ENCODE measurements at places on chromosomes 1 and 21.
A peak's percentile ranks its signal among the peaks of the same experiment; 100 is the strongest.

- no peak for DNase-seq
These were observed 2.9 kb upstream of the PIGR start for GRCh38 chr1:206949208-206949607.

DNA sequence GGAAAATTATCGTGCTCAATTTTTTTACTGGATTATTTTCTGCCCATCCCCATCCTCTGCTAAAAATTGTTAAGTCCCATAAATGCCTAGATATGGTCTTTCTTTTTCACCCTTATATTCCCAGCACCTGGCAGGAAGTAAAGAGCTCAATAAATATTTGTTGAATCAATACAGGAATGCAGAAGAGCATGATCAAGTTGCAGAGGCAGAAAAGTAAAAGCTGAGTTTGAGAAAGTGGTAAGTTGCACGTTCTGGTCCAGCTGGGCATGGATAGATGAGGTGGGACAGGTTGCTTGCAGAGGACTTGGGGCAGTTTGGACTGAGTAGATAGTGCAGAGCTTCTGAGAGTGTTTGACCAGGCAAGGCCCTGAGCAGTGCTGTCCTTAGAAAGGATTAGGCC lies 40.1 kb downstream of the ZNF281 start:
- DNase-seq, result no peak

- DNase-seq, result no peak
These were observed 80.7 kb downstream of the NID1 start for GRCh38 chr1:235984041-235984825.

- DNase-seq, result peak; percentile 49
These were observed 5.5 kb upstream of the ILDR2 start for GRCh38 chr1:166980818-166981217.

GRCh38 chr1:67869233-67869632 lies 36.0 kb upstream of the GNG12 start:
- no peak for DNase-seq

- no peak for DNase-seq
These were observed 677 bp downstream of the PRKAA2 start for GRCh38 chr1:56645677-56646305.

- no peak for DNase-seq
These were observed 80.3 kb upstream of the ETS2 start for GRCh38 chr21:38725196-38726157.

DNA sequence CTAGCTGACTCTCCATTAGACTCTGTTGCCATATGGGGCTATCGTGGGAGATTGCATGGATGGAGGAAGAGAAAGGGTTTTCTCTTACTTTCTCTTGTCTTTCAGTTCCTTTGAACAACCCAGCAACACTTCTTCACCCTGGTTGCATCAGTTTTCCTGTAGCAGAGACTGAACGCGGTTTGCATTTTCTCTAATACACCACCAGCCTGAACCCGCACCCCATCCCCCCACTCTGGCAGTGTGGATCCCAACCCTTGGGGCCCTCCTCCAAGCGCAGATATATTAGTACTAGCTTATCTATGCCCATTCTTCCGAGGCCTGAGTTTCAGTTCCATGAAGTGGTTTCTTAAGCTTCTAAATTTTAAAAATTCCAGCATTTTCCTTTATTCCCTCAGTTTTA lies 12.6 kb downstream of the DR1 start:
- no peak for DNase-seq

- no peak for DNase-seq
These were observed 32.9 kb downstream of the COL11A1 start for GRCh38 chr1:103075316-103076000.

DNA sequence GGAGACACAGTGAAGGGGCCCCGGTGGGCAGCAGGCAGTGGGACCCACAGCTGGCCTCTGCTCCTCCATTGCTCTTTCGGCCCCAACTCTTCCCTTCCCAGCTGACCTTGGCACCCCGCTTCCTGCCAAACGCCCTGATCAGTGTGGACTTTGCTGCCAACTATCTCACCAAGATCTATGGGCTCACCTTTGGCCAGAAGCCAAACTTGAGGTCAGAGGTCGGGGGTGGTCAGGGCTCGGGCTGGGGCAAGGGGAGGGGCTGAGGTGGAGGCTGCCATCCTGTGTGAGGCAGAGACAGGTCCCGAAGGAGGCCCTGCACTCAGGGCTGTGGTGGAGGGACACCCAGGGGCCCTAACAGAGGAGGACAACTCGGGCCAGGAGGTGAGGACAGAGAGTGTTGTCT lies 13.7 kb downstream of the PODN start:
- DNase-seq, result no peak

DNA sequence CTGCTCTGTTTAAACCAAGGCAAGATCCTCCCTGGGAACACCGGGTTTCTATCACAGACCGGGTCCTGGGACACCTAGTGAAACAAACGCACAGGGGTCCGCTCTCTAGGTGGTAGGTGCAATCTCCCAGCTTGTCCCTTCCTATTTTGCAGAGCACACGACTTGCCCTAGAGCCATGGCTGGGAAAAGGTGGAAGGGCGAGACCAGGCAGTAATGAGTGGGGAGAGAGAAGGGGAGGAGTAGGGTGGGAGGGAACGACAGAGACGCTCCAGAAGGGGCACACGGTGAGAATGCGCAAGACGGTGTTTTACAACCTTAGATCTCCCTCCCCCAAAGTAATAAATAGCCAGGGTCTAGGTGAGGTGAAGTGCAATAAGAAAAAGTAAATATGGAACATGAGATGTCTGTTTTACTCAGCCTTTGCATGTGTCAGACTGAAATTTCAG lies 9.3 kb upstream of the ARHGAP29 start:
- no peak for DNase-seq

DNA sequence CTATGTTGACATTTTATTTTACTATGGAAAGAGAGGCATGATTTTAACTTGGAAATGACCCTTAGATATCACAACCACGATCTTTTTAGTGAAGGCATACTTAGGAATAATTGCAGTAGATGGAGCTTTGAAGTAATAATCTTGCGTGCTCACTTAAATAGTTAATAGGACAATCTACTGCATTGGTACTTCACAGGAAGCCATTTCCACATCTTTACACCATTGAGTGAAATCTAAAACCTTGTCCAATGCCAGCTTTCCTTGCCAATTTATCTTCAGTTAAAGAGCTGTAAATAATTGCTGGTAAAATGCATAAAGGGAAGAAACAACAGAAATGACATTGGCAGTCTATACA lies 586.3 kb downstream of the ADGRL2 start:
- DNase-seq, result no peak

- DNase-seq, result no peak
These were observed 437.9 kb upstream of the PLXNA2 start for GRCh38 chr1:208681878-208682663.

DNA sequence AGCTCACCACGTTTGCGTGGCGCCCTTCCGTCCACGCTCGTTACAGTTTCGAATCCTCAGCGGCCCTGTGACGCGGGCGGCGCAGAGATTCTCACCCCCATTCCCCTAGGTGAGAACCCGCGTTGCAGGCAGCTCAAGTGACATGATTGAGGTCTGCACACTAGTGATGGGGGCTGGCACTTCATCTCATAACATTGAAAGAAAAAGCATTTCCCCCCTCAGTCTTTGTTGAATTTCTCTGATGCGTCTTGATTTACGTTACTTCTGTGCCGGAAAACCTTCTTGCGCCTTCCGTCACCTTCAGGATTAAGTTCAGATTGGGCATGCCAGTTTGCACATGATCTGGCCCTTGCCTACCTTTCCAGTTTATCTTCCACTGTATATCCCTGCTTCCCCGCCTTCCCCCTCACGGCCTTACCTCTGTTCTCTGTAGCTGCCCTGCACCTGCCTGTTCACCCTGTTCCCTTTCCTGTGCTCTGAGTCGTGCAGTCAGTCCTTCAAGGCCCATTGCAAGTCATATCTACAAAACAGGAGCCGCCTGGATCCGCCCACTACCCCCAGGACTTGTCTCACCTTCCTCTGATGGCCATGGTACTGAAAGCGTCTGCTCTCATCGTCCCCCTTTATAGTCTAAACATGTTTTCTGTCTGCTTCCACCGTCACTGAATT lies 1.1 kb downstream of the CTPS1 start:
- peak; percentile 17 for DNase-seq

- no peak for DNase-seq
These were observed 10.1 kb upstream of the ST6GALNAC5 start for GRCh38 chr1:76857138-76857537.

DNA sequence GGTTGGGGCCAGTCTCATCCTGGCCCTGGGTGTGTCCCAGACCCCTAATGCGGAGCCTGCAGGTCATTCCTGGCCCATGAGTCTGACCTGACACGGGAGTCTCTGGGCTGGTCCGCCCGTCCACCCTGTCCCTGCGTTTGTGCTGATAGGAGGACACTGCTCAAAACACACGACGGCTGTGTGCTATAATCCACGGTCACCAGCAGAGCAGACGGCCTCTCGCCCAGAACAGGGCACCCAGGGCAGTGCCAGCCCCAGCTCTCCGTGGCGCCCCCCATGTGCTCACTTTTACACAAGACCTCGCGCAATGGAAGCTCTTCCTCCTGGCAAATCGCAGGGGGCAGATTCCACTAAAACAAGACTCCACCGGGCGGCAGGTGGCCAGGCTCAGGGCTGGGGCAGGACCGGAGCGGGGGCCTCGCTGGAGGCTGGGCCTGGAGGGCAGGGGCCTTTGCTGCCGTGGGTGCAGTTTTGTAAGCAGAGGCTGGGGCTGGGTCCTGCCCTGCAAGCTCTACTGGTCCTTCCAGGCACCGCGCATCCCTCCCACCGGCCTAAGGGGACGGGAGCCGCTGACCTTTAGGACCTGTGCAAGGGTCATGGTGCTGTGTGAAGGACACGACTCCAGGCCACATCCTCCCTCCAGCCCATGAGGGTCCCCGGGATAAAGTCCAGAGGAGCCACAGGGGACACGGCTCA lies 10.6 kb upstream of the SLC19A1 start:
- DNase-seq, result no peak
